ENCODE measurements at places on chromosomes 11 and 22.

- no peak for DNase-seq
These were observed 12.6 kb upstream of the POU2F3 start for GRCh38 chr11:120227228-120227852.

- DNase-seq: no peak
These were observed 5.5 kb downstream of the FGF19 start for GRCh38 chr11:69698362-69698761.

DNA sequence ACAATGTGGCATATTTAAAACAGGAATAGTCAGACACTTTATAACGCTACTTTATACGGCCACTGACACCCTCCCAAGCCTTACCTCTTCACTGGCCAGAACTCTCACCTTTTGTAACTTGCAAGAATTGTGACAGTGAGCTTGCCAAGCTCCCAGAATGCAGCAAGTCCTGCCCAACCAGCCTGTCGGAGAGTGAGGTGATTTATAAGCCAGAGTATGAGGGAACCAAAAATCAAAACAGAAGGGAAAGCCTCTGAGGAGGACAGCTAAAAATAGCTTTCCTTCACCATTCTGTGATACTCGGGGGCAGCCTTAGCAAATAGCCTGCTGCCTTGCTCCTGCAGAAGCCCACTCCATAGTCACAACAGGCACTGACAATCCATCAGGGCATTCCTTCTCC is 229.7 kb downstream of the FAM76B start:
- no peak for DNase-seq

DNA sequence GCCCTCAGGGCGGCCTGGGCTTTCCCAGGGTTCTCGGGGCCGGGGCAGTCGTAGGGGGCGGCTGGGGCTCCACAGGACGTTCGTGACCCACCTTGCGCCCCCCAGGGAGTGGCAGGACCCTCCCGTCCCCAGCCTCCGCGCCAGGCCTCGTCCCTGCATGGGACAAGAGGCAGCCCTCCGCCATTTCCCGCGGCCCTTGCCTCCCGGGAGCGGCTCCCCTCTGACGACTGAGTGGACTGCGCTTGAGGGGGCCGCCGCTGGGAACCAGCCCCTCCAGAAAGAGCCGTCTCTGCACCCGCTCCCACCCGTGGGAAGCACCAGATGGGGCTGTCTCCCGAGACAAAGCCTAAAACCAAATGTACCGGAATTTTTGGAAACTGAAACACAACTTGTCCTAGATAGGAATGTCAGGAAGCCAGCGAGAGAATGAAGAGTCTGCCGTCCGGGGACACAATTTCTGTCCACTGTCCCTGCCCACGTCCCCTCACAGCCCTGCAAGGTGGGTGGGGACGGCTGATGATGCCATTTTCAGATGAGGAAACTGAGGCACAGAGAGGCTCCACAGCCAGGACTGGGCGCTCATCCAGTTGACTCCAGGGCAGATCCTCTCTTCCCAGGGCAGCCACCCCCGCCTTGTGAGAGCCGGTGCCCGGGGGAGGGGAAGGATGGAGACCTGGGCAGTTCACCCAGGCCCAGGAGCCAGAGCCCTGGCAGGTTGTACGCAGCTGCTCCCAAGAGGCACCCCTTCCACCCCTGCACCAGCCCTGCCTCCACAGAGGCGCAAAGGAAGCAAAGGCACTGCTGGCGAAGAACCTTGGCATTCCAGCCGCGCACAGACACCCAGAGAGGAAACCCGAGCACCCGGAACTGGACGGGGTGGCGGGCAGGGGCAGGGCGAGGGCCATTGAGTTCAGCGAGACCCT is 18.1 kb upstream of the PICK1 start:
- no peak for DNase-seq

Data from DMS79 treated with DMSO at 0.1 percent for 48 hours (cell line).